ENCODE measurements at places on chromosomes 13 and 19. TPM values are rescaled to one million over a fixed set of nuclear protein-coding genes. Genes with fewer than 3 reads are reported as not detected.

GRCh38 chr13:47650209-47650608, 350.9 kb downstream of the SUCLA2 start:
- H3K36me3 ChIP-seq, result no peaks in the 10 kb centered on the region
- H3K4me1 ChIP-seq, result no peaks in the 10 kb centered on the region
- no peak overlapping the region for H3K27ac ChIP-seq
- no peak overlapping the region for H3K4me3 ChIP-seq
- H3K27me3 ChIP-seq, result no peaks in the 10 kb centered on the region

DNA sequence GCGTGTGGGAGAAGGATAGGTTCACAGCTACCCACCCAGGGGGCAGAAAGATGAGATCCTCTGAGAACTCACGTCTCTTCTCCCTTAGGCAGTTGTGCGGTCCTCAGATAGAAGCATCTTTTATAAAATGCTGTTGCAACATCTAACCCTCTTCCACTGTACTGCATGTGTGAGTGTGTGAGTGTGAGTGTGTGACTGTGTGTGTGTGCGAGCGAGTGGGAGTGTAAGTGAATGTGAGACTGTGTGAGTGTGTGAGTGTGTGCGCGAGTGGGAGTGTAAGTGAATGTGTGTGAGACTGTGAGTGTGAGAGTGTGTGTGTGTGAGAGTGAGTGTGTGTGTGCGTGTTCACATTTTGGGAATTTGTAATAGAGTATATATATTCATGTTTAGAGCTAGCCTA, 55.6 kb upstream of the F7 start:
- H3K27me3 ChIP-seq, result peaks cover 42% of the 10 kb centered on the region
- H3K36me3 ChIP-seq, result no peaks in the 10 kb centered on the region
- no peak for DNase-seq
- no peaks in the 10 kb centered on the region for H3K4me1 ChIP-seq

ZNF433 gene
- 1.3 TPM for total RNA-seq

FCHO1 gene
- 0.10 TPM for total RNA-seq
